ENCODE measurements at places on chromosomes 3 and 15.
A peak's percentile ranks its signal among the peaks of the same experiment; 100 is the strongest.

DNA sequence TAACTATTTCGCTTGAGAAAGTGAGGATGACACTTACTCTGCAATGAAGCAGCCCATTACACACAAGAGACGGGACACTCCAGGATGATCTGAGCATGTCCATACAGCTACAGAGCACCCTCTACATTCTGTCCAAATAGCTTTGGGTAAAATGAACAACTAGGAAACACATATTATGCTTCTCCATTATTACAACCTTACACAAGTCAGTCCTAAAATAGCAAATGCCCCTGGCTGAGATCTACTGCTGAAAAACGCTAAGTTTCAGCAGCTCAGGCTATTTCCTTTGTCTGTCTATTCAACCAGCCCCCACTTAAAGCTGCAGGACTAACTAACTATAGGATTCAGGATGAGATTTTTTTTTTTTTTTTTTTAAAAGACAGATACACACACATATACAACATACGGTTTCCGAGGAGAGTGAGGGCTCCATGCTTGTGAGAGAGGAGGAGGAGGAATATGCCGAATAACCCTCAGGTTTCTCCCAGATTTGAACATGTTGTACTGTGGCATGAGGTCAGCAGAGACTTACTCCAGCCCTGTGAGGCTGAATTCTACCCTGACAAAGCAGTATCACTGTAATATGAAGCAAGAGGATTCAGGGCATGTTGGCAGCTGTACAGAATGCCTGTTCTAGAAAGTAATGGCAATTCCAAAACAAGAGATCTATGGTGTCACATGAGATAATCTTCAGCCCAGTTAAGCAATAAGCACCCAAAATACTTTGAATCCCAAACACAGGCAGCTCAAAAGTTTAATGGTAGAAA lies 117.3 kb upstream of the PLXND1 start:
- peak; percentile 12 for DNase-seq

GRCh38 chr3:87158823-87159222 lies 68.3 kb upstream of the CHMP2B start:
- no peak for DNase-seq

DNA sequence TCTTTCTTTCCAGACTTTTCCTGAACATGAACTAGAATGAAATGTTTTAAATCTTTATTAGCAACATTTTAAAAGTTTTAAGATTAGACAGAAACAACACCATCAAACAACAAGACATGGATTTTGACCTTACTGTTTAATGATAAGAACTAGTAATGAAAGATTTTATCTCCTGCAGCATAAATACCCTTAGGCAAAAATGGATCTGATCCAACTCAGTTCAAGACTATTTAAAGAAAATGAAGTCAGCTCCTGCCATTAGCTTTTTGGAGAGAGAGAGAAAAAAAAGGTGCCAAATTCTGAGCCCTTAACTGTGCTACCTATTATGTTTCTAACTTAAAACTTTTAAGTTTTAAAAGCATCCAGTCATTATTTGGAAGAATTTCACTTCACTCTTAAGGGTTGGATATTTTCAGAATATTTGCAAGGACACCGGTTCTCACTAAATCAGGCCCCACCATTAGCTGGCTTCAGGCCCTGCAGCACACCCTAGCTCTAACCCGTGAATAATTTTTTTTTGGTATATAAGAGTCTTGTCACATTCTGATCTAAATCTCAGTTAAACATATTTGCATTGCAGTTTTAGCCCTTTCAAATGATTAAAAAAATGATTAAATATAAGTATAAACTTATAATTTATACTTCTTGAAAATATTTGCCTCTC lies 60.0 kb downstream of the NR1I2 start:
- no peak for DNase-seq

DNA sequence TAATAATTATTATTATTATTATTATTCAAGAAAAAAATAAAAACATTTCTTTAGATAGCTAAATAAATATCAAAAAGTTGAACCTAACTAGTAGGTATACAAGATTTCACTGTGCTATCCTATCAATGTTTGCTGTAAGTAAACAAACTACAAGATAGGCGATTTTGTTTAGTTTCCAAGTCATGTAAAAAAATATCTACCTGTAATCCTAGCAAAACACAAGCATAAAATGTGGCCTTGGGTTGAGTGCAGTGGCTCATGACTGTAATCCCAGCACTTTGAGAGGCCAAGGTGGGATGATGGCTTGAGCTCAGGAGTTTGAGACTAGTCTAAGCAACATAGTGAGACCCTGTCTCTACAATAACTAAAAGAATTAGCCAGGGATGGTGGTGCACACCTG lies 71.6 kb upstream of the CSPG5 start:
- DNase-seq = no peak

- no peak for DNase-seq
Observed at GRCh38 chr15:84915606-84915958, 31.1 kb downstream of the SLC28A1 start.

DNA sequence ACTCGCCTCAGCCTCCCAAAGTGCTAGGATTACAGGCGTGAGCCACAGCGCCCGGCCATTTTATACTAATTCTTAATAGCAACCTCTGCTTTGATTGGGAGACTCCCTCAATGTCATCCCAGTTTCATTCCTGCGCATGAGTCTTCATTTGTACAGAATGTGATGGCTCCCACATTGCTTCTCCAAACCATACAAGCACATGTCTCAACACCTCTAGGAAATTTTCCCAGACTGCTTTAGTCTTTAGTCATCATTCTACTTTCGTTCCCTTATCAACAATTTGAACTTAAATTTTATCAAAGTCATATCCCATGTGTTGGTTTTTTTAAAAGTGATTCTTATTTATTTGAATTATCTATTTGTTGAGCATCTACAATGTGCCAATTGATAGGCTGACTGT lies 58.1 kb downstream of the SNX4 start:
- no peak for DNase-seq

DNA sequence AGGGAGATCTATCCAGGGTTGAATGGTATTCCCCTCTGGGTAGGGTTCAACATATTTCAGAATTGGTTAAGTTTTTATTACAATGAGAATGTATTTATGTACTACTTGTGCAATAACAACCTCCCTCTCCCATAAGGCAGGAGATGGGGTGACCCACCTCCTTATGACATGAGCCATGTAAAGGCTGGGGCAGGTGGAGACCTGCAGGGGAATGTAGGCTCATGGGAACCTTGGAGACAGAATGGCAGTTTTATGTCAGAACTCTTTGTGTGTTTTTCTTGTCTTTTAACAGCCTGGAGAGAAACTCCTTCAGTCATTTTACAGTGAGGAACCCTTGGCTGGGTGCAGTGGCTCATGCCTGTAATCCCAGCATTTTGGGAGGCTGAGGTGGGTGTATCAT lies 24.6 kb upstream of the INSYN1 start:
- DNase-seq = no peak

GRCh38 chr3:111619833-111620232 lies 24.7 kb upstream of the ZBED2 start:
- DNase-seq = no peak

DNA sequence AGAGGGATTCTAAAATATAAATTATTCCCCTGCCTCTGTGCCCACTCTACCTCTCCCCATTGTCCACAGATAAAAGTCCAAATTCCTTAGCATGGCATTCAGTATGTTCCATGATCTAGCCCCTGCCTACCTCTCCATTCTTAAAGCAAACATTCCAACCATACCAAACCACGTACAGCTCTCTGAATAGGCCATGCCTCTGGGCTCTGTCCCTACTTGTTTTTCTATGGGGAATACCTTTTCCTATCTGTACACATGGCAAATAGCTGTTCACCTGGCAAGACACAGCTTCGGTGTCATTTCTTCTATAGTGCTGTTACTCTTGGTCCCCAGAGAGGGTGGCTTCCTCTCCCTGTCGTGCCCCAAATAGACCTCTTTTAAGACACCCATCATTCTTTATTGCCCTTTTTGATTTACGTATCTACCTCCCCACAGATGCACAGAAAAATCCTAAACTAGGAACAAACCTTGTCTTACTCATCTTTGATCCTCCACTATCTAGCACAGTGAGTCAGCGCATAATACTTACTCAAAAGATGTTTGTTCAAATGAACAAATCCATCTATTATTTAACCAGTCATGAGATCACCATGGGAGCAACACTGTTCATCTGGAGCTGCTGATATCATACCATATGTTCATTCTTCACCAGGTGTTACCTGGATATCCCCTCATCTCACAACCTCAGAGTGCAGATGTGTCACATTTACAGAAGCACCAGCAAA lies 329.8 kb downstream of the THSD4 start:
- no peak for DNase-seq

DNA sequence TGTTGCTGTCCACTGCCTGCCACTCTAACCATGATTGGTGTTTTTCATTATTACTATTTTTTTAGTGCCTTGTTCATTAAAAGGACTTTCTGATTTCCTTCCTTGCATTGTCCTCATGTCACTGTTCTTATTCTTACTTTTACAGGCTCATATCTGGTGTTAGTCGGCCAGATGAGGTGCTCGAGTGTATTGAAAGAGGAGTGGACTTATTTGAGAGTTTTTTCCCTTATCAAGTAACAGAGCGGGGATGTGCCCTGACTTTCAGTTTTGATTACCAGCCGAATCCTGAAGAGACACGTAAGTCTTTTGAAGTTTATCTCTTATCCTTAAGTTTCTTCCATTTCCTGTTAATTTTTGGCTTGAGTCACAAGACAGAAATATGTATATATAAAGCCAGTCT lies 23.2 kb downstream of the QTRT2 start:
- DNase-seq = no peak

- DNase-seq = peak; percentile 14
Observed at GRCh38 chr3:102224171-102224570, 210.6 kb upstream of the ZPLD1 start.

GRCh38 chr3:136409549-136409948 lies 159.4 kb downstream of the PCCB start:
- DNase-seq = no peak

GRCh38 chr15:101504866-101505609 lies 15.5 kb upstream of the PCSK6 start:
- no peak for DNase-seq

- DNase-seq = no peak
Observed at GRCh38 chr15:72058585-72058984, 59.4 kb downstream of the MYO9A start.

GRCh38 chr15:81296673-81297072 lies 27.3 kb downstream of the STARD5 start:
- DNase-seq = no peak

GRCh38 chr3:38226273-38226672 lies 39.3 kb upstream of the SLC22A13 start:
- no peak for DNase-seq

DNA sequence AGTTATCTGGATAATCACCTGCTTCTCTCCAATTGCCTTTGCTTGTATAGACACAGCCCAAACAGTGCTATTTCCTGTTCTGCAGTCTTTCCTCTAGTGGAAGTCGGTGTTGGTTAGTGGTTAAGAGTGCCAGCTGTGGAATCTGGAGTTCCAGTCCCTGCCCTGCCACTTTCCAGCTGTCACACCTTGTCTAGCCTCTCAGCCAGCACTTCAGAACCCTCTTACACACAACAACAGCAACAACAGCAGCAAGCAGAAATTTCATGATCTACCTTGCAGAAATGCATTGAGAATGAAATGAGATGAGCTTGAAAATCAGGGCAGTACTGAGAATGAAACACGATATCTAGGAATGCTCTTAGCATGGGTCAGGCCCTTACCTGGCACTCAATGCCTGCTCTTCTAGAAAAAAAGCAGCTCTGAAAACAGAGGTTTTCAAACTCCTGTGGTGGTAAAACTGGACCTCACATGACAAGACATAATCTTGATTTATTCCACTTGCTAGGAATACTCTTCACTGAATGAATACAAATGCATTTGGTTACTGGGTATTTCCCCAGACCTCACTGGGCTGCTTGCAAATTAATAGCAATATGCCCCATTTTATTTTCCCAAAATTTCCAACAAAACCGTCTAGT lies 3.3 kb upstream of the WNT5A start:
- DNase-seq = no peak

DNA sequence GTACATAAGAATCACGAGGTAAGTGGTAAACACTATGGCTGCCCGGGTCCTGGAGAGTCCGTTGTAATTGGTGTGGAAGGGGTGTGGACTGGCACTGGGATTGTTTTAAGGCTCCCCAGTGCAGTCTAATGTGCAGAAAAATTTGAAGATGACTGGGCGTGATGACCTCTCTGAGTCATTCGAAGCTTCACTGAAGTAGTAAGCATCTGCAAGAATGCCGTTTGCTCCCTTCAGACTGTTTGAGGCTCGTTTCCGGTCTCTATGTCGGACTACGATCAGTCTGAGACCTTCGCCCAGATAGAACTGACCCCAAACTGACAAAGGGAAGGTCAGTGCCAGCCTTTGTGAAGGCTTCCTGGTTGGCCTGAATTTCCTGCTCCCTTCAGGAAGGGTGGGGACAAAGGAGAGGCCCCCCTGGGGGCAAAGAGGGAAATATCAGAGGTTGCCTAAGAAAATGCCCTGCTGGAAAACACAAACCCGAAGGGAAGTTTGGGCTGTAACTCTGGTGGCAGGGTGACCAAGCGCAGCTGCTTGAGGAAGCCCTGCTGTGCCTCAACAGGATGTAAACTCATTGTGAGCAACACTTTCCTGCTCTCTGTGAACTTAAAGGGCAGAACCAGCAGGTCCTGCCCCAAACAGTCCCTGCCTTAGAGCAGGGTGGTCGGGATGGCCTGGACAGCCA lies 34.6 kb downstream of the BTD start:
- peak; percentile 70 for DNase-seq

DNA sequence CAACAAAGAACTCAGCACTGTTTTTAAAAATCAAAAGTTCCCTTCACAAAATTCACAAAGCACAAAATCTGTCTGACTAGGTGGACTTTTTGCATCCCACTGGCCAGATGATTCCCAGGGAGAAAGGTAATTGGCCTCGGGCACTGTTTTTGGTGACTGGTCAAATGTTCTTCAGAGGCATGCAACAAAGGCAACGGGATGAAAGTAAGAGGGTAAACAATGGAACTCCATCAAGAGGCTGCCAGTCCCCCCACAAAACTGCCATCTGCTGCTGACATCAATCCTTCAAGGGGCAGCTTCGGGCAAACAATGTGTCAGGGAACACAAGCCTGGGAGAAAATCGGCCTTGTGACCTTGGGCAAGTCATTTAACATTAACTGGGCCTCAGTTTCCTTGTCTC lies 3.3 kb downstream of the SRGAP3 start:
- DNase-seq = no peak

DNA sequence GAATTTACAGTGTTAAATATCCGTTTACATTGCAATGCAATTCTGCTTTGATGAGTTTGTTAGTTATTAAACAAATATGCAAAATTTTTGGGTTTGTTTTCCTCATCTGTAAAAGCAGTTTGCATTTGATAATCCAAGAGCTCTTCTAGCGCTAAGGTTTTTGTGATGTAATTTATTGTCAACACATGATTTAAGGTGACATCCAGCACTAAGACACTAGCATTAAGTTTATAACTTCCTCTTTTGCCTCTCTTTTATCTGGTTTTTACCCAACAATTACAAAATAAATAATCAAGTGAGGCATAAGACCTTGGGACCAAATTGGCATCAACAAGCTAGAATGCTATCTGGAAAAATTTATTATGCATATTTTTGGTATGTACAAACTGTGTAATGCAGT lies 969 bp upstream of the DNAJC19 start:
- no peak for DNase-seq

- DNase-seq = no peak
Observed at GRCh38 chr3:87410110-87410509, 133.7 kb upstream of the POU1F1 start.

- DNase-seq = peak; percentile 48
Observed at GRCh38 chr3:31704591-31705179, 172.0 kb downstream of the STT3B start.

- no peak for DNase-seq
Observed at GRCh38 chr3:190514413-190515153, 698 bp downstream of the IL1RAP start.

- no peak for DNase-seq
Observed at GRCh38 chr15:89333011-89333860, 1.4 kb downstream of the POLG start.

GRCh38 chr15:60326824-60327654 lies 70.7 kb downstream of the ANXA2 start:
- DNase-seq = no peak
